ENCODE measurements at places on chromosomes 5 and 9. TPM values are rescaled to one million over a fixed set of nuclear protein-coding genes. Genes with fewer than 3 reads are reported as not detected.
A peak's percentile ranks its signal among the peaks of the same experiment; 100 is the strongest.

DNA sequence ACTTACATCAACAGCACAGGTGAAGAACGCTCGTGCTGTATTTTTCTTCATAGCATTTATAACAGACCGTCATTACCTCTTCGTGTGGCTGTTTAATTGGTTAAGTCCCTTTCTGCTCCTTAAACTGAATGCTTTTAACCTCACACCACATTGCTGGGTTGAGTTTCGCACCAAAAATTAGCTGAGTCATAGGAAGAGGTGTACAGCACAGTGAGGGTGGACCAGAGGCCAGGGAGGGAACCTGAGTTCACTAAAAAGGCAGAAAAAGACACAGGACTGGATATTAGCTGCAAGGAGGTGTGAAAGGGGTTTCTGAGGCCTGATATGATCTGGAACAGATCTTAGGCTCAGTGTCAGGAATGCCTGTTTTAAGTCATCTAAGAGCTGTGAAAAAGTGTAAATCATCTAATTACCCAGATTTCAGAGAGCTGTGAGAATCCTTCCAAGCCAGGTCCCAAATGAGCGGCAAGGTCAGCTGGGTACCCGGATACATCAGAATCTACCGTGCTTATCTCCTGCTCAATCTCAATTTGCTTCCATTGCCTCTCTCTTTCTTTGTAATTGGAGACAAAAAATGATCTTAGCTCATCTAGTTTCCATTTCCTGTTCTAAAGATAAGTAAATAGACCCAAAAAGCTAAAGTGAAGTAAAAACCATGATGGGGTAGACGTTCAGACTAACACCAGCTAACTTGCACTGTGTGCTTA, 7.1 kb upstream of the CFAP90 start:
- H3K4me3 ChIP-seq = no peak overlapping the region
- DNase-seq = no peak
- H3K27ac ChIP-seq = no peak overlapping the region
- H3K27me3 ChIP-seq = no peaks in the 10 kb centered on the region
- H3K36me3 ChIP-seq = peaks cover 26% of the 10 kb centered on the region

Gene PAPPA
- total RNA-seq = 0.89 TPM

DNA sequence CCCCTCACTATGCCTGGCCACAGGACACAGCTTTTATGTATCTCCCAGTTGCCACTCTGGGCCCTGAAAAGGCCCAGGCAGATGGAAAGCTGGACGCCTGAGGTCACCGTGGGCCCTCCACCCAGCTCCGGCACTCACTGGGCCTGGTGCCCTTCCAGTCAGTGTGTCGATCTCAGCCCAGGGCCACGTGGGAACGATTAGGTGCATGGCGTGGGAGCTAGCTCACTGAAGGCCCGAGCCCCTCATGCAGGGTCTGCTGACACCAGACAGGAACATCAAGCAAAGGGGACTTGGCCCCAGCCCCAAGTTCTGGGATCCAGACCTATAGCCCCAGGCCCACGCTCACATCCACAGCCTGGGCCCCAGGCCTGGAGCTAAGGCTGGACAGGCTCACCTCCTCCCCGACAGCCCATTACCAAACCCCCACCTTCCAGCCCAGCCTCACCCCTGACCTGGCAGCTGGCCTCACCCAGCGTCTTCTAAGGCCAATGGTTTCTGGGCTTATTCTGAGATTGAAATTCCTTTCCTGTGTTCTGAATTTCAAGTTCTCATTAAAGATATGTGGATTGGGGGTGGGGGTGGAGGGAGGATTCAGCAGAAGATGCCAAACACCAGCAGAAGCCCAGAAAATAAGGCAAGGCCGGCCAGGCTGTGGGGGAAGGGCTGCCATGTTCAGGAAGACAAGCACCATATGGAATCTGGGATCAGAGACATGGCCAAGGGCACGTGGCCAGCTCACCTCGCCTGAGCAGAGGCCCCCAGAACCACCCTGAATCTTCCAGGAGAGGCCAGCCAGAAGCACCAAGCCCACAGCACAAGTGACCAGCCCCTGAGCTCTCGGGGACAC, 74.5 kb downstream of the ADAMTS2 start:
- no peaks in the 10 kb centered on the region for H3K27me3 ChIP-seq
- no peaks in the 10 kb centered on the region for H3K36me3 ChIP-seq
- peaks cover 17% of the 10 kb centered on the region for H3K4me1 ChIP-seq
- DNase-seq = peak; percentile 72

Gene ZFP2
- 2.3 TPM for total RNA-seq

GRCh38 chr5:137621861-137622823, 113.7 kb downstream of the KLHL3 start:
- no peaks in the 10 kb centered on the region for H3K36me3 ChIP-seq
- no peaks in the 10 kb centered on the region for H3K4me1 ChIP-seq
- no peaks in the 10 kb centered on the region for H3K27me3 ChIP-seq
- no peak for DNase-seq

DNA sequence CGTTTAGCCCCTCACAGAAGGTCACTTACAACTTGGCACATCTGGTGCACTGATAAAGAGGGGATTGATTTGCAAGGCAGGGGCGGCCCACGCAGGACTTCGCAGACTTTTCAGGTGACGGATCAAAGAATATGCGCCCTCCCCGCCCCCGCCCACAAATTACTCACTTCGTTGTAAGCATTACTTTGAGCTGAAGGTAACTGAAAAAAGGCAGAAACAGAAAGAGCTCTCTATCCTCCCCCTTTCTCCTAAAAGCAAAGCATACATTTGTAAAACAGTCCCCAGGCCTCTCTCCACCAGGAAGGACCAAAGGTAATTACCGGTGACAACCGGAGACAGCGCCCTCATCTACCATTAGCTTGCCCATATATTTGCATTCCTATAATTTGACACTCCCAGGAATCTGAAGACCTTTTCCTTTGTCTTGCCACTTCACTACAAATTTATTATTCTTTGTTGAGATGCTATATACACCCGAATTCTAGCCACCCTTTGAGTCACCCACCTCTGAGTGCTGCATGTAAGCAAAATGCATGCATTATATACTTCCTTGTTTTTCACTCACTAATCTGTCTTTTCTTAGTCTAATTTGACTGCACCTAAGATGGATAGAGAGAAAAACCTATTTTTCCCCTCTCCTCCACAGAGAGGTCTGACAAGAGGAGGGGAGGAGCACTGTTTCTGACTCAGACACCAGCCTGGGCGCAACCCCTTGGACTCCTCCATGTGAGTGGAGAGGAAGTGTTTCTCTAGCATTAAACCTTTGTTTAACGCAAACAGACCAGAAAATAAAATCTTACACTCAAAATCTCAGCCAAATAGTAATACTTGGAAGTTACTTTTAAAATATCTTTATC, 74.7 kb upstream of the SPIN1 start:
- H3K27me3 ChIP-seq = no peaks in the 10 kb centered on the region
- no peaks in the 10 kb centered on the region for H3K36me3 ChIP-seq
- DNase-seq = no peak
- H3K27ac ChIP-seq = no peak overlapping the region
- no peak overlapping the region for H3K4me3 ChIP-seq

DNA sequence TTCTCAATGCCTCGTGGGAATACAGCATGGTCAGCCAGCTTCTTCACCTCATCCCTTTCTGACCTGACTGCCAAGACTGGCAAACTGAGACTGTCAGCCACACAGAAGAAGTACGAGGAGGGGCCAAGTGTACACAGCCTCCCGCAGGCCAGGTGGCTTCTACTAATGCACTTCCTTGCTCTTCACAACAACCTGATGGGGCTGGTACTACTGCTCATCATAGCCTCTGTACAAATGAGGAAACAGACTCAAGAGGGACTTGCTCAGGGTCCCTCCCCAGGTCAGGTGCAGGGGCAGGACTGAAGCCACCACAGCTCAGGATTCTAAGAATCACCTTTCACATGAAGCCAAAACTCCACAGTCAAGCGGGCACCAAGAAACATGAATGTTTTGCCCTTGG, 21.3 kb downstream of the NIPAL4 start:
- no peak overlapping the region for H3K27ac ChIP-seq
- H3K4me1 ChIP-seq = peaks cover 4% of the 10 kb centered on the region
- no peaks in the 10 kb centered on the region for H3K36me3 ChIP-seq
- DNase-seq = no peak
- H3K27me3 ChIP-seq = no peaks in the 10 kb centered on the region

Gene SOX30
- not detected for total RNA-seq

Gene AGXT2
- not detected for total RNA-seq

DNA sequence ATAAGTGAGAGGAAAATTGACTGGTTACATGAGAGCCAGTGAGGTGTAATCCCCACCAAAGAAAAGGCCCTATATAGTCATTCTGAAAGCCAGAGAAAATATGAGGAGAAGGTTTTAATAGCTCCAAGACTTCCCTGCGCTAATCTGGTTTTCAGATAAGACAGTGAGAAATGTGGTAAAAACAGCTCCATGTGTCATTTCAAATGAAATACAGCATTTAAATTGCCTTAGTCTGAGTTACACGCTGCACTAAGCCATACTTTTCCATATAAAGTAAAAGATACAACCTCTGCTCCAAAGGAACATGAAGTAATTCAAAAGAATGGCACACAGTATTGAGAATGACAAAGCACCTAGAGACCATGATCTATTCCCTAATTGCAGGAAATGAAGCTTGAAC, 378.0 kb upstream of the PDE4D start:
- no peaks in the 10 kb centered on the region for H3K36me3 ChIP-seq
- H3K4me1 ChIP-seq = no peaks in the 10 kb centered on the region
- no peaks in the 10 kb centered on the region for H3K27me3 ChIP-seq

Gene NDOR1
- total RNA-seq = 27.9 TPM
